Nephron progenitor cell (in vitro differentiated cells): ENCODE measurements at places on chromosomes 2 and 18.
A peak's percentile ranks its signal among the peaks of the same experiment; 100 is the strongest.

GRCh38 chr2:68426848-68427579, 40.1 kb downstream of the FBXO48 start:
- H3K36me3 ChIP-seq = no peaks in the 10 kb centered on the region
- no peak for DNase-seq
- H3K27ac ChIP-seq = no peak overlapping the region
- no peaks in the 10 kb centered on the region for H3K27me3 ChIP-seq
- no peak overlapping the region for H3K4me3 ChIP-seq

GRCh38 chr2:235784788-235785187, 290.9 kb downstream of the AGAP1 start:
- DNase-seq = no peak
- peaks cover 36% of the 10 kb centered on the region for H3K36me3 ChIP-seq
- H3K4me3 ChIP-seq = no peak overlapping the region
- no peaks in the 10 kb centered on the region for H3K27me3 ChIP-seq
- no peak overlapping the region for H3K27ac ChIP-seq

GRCh38 chr18:36532394-36532793, 234.9 kb downstream of the FHOD3 start:
- H3K4me3 ChIP-seq = no peak overlapping the region
- no peaks in the 10 kb centered on the region for H3K27me3 ChIP-seq
- no peak for DNase-seq
- no peaks in the 10 kb centered on the region for H3K36me3 ChIP-seq

DNA sequence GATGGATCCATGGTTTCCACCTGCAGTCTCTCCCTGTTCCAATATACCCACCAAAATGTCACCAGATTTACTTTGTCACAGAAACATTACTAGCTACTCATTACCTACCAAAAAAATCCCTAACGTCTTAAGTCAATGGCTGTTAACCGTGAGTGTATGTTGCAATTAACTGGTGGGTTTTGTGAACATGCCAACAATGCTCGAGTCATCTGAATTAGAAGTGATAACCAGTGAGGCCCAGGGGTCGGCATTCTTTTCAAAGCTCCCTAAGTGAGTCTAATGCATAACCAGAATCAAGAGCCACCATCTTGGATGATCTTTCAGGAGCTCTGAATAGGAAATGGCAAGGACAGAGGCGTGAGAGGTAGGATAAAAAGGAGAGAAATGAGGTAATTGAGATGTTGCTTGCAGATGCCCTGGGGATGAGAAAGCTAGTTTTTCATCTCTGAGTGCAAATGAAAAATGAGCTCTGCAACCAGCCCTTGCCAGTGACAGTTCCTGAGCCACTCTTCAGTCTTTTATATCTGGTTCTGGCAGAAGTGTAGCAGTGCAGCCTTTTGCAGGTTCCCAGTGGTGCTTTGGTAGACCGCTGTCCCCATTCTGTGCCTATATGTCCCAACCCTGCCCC, 130.0 kb upstream of the RND3 start:
- no peak overlapping the region for H3K27ac ChIP-seq
- no peak for DNase-seq
- H3K4me1 ChIP-seq = peaks cover 25% of the 10 kb centered on the region
- no peak overlapping the region for H3K4me3 ChIP-seq

DNA sequence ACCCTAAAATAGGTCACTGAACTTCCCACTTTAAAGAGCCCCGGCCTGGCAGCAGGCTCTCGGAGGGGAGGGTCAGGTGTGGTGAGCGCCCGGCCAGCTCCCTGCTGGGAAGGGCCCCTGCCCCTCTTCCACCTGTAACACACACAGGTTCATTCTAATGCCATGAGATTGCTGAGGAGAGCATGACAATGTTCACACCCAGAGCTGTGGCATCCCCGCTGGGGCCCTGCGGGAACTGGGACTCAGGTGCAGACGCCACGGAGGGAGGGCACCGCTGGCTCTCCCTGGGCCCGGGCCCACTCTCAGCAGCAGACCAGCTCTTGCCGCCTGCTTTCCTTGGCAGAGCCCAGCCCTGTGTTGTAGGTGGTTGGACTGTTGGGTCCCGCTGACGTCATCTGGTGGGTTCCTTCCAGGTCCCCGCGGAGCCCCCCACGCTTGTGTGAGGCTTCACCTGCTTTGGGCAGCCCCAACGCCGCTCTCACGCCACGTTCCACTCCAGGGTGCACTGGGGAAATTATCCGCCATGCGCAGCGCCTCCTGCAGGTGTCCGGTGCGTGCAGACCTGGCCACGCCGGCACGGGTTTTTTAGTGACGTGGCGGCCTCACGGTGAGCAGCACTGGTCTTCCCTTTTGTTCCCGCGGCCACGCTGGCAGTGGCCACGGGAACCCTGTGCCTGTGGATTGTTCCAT, 50.4 kb upstream of the KCNG2 start:
- peaks cover 33% of the 10 kb centered on the region for H3K36me3 ChIP-seq
- no peak overlapping the region for H3K27ac ChIP-seq
- no peak for DNase-seq
- no peak overlapping the region for H3K4me3 ChIP-seq
- no peaks in the 10 kb centered on the region for H3K27me3 ChIP-seq

DNA sequence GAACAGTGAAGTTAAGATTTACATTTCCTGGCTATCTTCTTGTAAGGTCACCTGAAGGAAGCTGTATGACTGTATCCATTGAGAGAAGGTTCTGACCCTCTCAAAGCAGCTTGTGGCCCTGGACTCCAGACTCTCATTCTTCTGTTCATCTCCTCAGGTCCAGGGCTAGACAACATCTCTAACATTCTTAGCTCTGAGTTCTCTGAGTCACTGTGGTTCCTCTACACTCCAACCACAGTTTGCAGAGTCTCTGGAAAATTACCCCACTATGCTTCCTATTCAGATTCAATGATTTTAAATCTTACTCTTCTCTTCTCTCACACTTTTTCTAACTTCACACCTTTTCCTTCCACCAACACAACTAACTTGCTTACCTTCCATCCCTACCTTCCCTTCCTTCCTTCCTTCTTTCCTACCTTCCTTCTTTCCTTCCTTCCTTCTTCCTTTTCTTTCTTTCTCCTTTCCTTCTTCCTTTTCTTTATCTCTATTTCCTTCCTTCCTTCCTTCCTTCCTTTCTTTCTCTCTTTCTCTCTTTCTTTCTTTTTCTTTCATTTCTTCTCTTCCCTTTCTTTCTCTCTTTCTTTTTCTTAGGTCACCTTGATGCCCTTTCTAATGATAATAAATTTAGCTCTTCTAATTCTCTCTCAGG, 824.3 kb upstream of the ZEB2 start:
- no peaks in the 10 kb centered on the region for H3K4me1 ChIP-seq
- no peaks in the 10 kb centered on the region for H3K36me3 ChIP-seq
- DNase-seq = no peak
- no peak overlapping the region for H3K4me3 ChIP-seq

- peaks cover 8% of the 10 kb centered on the region for H3K27me3 ChIP-seq
- no peak overlapping the region for H3K4me3 ChIP-seq
- H3K27ac ChIP-seq = no peak overlapping the region
- no peak for DNase-seq
Observed at GRCh38 chr18:26230497-26230896, 4.3 kb downstream of the TAF4B start.

- H3K4me3 ChIP-seq = no peak overlapping the region
- peak overlapping the region; percentile 62 for H3K27ac ChIP-seq
- no peak for DNase-seq
- H3K4me1 ChIP-seq = peaks cover 44% of the 10 kb centered on the region
Observed at GRCh38 chr2:233421091-233421816, 67.0 kb downstream of the DGKD start.

- peak overlapping the region; percentile 91 for H3K4me3 ChIP-seq
- peaks cover 37% of the 10 kb centered on the region for H3K36me3 ChIP-seq
- H3K27ac ChIP-seq = peak overlapping the region; percentile 76
- peak; percentile 55 for DNase-seq
Observed at GRCh38 chr2:101253013-101253702, 472 bp downstream of the CNOT11 start.

DNA sequence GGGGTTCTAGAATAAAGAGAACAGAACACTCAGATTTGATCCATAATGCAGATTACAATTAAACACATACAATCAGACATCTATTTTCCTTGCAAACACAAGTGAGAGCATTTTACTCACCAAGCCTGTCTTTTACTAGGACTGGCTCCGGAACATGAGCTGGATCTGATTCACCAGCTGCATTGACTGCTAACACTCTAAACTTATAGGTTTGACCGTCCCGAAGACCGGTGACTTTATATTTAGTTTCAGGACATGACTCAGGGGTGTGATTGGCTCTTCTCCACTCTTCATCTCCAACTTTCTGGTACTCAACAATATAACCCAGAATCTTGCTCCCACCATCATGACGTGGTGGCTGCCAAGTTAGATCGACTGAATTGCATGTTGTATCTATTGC, 112.4 kb downstream of the PLEKHA3 start:
- no peaks in the 10 kb centered on the region for H3K4me1 ChIP-seq
- H3K36me3 ChIP-seq = peaks cover 58% of the 10 kb centered on the region
- no peak overlapping the region for H3K27ac ChIP-seq
- no peak for DNase-seq
- H3K27me3 ChIP-seq = no peaks in the 10 kb centered on the region

GRCh38 chr18:56009411-56009810, 421.4 kb upstream of the TCF4 start:
- peaks cover 13% of the 10 kb centered on the region for H3K36me3 ChIP-seq
- H3K4me1 ChIP-seq = no peaks in the 10 kb centered on the region
- no peaks in the 10 kb centered on the region for H3K27me3 ChIP-seq
- no peak overlapping the region for H3K4me3 ChIP-seq

- no peaks in the 10 kb centered on the region for H3K36me3 ChIP-seq
- no peak overlapping the region for H3K27ac ChIP-seq
- no peak overlapping the region for H3K4me3 ChIP-seq
- no peaks in the 10 kb centered on the region for H3K4me1 ChIP-seq
Observed at GRCh38 chr2:156903335-156903734, 354.2 kb upstream of the GALNT5 start.

DNA sequence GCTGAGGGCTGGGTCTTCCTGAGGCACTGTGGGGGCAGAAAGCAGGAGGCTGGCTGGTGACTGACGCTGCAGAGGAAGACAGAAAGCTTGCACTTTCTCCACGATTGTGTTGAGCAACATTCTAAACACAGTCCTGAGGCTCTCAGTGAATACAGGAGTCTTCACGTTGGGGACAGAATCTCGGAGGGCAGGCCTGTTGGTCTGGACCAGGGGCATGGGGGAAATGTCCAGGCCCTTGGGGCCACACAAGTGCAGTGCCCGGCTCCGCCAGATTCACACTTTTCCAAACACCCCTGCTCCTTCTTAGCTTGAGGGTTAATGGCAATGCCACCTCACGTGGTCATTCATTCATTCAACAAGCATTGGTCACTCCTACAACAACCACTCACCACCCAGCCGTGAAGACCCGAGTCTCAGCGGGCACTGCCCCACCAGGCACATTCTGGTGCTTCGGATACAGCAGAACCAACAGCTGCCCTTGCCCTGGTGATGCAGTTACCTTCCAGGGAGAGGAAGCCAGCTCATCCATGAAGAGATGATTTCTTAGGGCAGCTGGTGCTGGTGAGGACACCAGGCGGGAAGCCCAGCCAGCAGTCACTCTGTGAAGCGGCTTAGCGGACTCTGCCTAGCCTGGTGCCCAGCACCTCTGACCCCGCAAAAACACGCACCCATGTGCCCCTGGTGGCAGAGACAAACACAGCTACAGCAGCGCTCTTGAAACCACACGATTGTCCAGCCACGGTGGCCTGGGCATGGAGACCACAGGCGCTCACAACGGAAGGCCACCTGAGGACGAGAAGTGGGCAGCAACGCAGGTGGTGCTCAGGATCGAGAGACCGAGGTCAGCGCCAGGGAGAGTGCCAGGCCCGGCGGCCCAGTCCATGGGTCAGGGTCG, 10.9 kb upstream of the GPC1 start:
- peaks cover 19% of the 10 kb centered on the region for H3K4me1 ChIP-seq
- no peak overlapping the region for H3K4me3 ChIP-seq
- no peaks in the 10 kb centered on the region for H3K36me3 ChIP-seq
- DNase-seq = no peak
- peaks cover 13% of the 10 kb centered on the region for H3K27me3 ChIP-seq
- H3K27ac ChIP-seq = no peak overlapping the region

DNA sequence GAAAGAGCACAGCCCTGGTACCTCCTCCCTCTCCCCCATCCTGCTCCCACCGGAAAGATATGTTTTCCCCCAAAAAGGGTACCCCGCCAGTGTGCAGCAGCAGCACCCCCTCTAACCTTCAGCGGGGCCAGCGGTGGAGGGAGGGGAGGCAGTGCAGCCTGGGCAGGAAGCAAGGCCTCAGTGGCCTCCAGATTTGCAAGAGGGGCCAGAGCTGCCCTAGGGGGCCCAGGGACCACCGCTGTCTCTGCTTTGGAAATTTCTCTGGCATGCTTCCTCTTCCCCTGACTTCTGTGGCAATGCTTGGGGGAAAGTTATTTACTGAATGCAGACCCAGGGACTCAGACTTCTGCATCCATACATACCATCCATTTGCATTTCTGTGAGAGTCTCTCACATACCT, 111.5 kb downstream of the KLHL29 start:
- peaks cover 15% of the 10 kb centered on the region for H3K27me3 ChIP-seq
- H3K4me1 ChIP-seq = peaks cover 73% of the 10 kb centered on the region
- H3K4me3 ChIP-seq = no peak overlapping the region
- H3K27ac ChIP-seq = no peak overlapping the region
- no peaks in the 10 kb centered on the region for H3K36me3 ChIP-seq
- DNase-seq = no peak

GRCh38 chr2:47534179-47534919, 131.4 kb downstream of the MSH2 start:
- no peak overlapping the region for H3K4me3 ChIP-seq
- peaks cover 4% of the 10 kb centered on the region for H3K36me3 ChIP-seq
- DNase-seq = peak; percentile 19
- H3K4me1 ChIP-seq = peaks cover 52% of the 10 kb centered on the region
- peaks cover 11% of the 10 kb centered on the region for H3K27me3 ChIP-seq

DNA sequence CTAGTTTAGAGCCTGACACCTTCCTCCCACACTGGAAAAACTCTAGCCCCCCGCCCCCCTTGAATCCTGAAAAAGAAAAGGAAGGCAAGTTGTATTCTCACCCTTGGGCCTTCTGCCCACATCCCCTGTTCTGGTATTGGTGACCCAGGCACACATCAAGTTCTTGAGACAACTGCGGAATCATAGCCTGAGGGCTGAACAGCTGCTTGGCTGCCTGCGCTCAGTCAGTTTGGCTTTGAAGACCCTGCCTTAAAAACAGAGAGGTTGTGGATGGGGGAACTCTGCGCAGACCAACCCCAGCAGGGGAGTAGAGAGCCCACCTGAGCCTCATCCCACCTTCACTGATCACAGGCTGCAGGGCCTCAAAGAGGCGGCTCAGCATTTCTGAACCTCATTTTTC, 229.2 kb downstream of the ANAPC1 start:
- H3K27me3 ChIP-seq = peaks cover 7% of the 10 kb centered on the region
- no peaks in the 10 kb centered on the region for H3K36me3 ChIP-seq
- DNase-seq = no peak
- H3K4me1 ChIP-seq = peaks cover 29% of the 10 kb centered on the region
- no peak overlapping the region for H3K27ac ChIP-seq

- H3K36me3 ChIP-seq = peaks cover 79% of the 10 kb centered on the region
- peaks cover 2% of the 10 kb centered on the region for H3K27me3 ChIP-seq
- peak overlapping the region; percentile 86 for H3K27ac ChIP-seq
Observed at GRCh38 chr2:224532441-224532840, 52.7 kb downstream of the CUL3 start.

GRCh38 chr2:139617747-139618146, 837.6 kb upstream of the NXPH2 start:
- peaks cover 4% of the 10 kb centered on the region for H3K4me1 ChIP-seq
- H3K36me3 ChIP-seq = no peaks in the 10 kb centered on the region
- H3K4me3 ChIP-seq = no peak overlapping the region
